ENCODE measurements at places on chromosomes 7 and 10. TPM values are rescaled to one million over a fixed set of nuclear protein-coding genes. Genes with fewer than 3 reads are reported as not detected.

Gene BEND7
- 30.6 TPM for polyA plus RNA-seq

Gene VOPP1
- polyA plus RNA-seq, result 54.1 TPM

Gene CPEB3
- 3.1 TPM for polyA plus RNA-seq

Gene ENTPD7
- 23.1 TPM for polyA plus RNA-seq

Gene LRRTM3
- 5.4 TPM for polyA plus RNA-seq

Gene SPDYE2B
- 0.90 TPM for polyA plus RNA-seq

Gene TMEM196
- polyA plus RNA-seq, result not detected

Gene JAKMIP3
- polyA plus RNA-seq, result 0.27 TPM

Gene CDHR3
- polyA plus RNA-seq, result 4.3 TPM

Gene NANOS1
- 3.2 TPM for polyA plus RNA-seq

Gene CCDC172
- not detected for polyA plus RNA-seq

Gene RNF32
- polyA plus RNA-seq, result 2.8 TPM

Gene CYP3A5
- polyA plus RNA-seq, result 1.5 TPM

Gene TMEM60
- 31.3 TPM for polyA plus RNA-seq

Gene GSTO2
- polyA plus RNA-seq, result 32.7 TPM

Gene PANK1
- polyA plus RNA-seq, result 42.5 TPM

Gene CD36
- 29.6 TPM for polyA plus RNA-seq

Gene NPC1L1
- polyA plus RNA-seq, result 2.4 TPM

Gene WDFY4
- polyA plus RNA-seq, result 1.6 TPM

Gene AS3MT
- 22.5 TPM for polyA plus RNA-seq

Gene ZNF736
- polyA plus RNA-seq, result 27.6 TPM

Gene STRIP2
- polyA plus RNA-seq, result 2.8 TPM
